Thyroid gland (tissue), 4 donors: ENCODE measurements at places on chromosomes 12 and 14. TPM values are rescaled to one million over a fixed set of nuclear protein-coding genes. Genes with fewer than 3 reads are reported as not detected.

SCN8A gene
- total RNA-seq = 1.5 TPM

GRCh38 chr12:104669089-104669721 is 212.5 kb downstream of the CHST11 start:
- peak overlapping the region; percentile 19 for H3K27ac ChIP-seq
- no peaks in the 10 kb centered on the region for H3K27me3 ChIP-seq
- H3K4me3 ChIP-seq = no peak overlapping the region
- H3K36me3 ChIP-seq = no peaks in the 10 kb centered on the region

EPS8 gene
- 114 TPM for total RNA-seq

- H3K4me3 ChIP-seq = no peak overlapping the region
- no peaks in the 10 kb centered on the region for H3K4me1 ChIP-seq
- H3K27ac ChIP-seq = no peak overlapping the region
- H3K36me3 ChIP-seq = no peaks in the 10 kb centered on the region
- H3K27me3 ChIP-seq = no peaks in the 10 kb centered on the region
Observed at GRCh38 chr12:3168223-3169221, 91.3 kb downstream of the TSPAN9 start.

C12orf54 gene
- not detected for total RNA-seq
